ENCODE measurements at places on chromosomes 13 and 19. TPM values are rescaled to one million over a fixed set of nuclear protein-coding genes. Genes with fewer than 3 reads are reported as not detected.

Gene CEACAM6
- not detected for total RNA-seq

Gene ZIK1
- total RNA-seq = 1.8 TPM

Gene ZNF506
- 16.4 TPM for total RNA-seq

Gene ACP5
- not detected for total RNA-seq

Gene NLRP12
- total RNA-seq = not detected

Gene GAPDHS
- total RNA-seq = not detected

Gene ZNF430
- 4.3 TPM for total RNA-seq

Gene SHC2
- total RNA-seq = under 0.01 TPM

Gene GNG8
- total RNA-seq = not detected

Gene ZNF541
- not detected for total RNA-seq

Gene INAFM1
- total RNA-seq = 7.8 TPM

Gene NLRP8
- not detected for total RNA-seq

Gene WASF3
- 4.3 TPM for total RNA-seq

Gene RASIP1
- total RNA-seq = 4.1 TPM
